Progenitor cell of endocrine pancreas (in vitro differentiated cells): ENCODE measurements at places on chromosomes 12 and 14.

GRCh38 chr12:111362687-111363475, 6.0 kb downstream of the PHETA1 start:
- no peak for DNase-seq

GRCh38 chr12:68800294-68800693, 7.7 kb upstream of the MDM2 start:
- DNase-seq: no peak

- DNase-seq: no peak
These were observed 3.0 kb downstream of the GZMB start for GRCh38 chr14:24630872-24631477.

- DNase-seq: no peak
These were observed 6.6 kb downstream of the NELL2 start for GRCh38 chr12:44869503-44869902.

GRCh38 chr12:91239481-91239880, 56.9 kb upstream of the DCN start:
- DNase-seq: no peak

DNA sequence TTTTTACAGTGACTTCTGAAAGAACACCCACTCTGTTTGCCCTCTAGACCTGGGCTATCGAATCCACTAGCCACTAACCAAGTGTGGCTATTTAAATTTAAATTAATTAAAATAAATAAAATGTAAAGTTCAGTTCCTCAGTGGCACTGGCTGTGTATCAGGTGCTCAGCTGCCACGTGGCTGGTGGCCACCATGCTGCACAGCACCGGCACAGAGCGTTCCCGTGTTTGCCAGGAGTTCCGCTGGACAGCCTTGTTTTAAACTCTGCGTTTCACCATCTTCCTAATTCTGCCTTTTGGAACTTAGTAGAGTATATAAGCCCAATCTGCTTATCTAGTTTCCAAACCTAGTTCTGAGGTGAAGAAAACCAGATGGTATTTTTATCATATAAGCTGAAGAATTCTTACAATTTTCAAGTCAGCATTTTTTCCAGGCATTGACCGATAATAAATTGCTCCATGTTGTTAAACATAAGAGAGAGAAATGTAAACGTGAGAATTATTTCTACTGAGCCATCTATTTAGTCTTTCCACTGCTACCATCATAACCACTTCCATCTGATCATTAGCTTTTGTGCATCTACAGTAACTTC, 339.0 kb downstream of the CACNA1C start:
- no peak for DNase-seq

DNA sequence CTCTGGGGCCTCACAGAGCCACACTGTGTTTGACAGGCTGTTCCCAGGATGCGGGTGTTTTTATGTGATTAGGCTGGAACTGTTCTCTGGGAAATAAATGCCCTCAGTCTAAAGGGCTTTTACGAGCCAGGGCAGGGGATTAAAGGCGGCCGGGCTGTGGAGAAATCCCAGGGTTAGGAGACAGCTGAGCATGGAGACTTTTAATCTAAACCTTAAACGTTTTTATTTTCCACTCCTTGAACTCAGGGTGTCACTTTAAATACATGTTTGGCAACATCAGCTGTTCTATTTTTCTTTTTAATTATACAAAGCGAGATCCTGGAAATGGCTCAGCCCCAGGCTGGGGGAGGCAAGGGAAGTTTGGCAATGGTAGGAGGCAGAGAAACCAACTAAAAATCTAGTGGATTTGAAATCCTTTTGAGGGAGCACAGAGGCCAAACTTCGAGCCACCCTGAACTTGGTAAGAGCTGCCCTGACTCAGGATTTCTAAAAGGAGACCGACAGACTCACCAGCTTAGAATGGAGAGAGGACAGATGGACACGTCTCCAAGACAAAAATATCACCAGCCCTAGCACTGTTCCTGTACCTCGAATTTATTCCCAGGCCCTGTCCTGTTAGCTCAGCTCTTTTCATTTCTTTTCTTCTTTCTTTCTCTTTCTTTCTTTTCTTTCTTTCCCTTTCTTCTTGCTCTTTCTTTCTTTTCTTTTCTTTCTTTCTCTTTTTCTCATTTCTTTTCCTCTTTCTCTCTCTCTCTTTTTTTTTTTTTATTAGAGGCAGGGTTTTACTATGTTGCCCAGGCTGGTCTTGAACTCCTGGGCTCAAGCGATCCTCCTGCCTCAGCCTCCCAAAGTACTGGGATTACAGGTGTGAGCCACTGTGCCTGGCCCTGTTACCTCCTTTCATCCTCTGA, 15.8 kb upstream of the ORAI1 start:
- DNase-seq: no peak

- no peak for DNase-seq
These were observed 16.7 kb downstream of the GRIN2B start for GRCh38 chr12:13964666-13965065.

DNA sequence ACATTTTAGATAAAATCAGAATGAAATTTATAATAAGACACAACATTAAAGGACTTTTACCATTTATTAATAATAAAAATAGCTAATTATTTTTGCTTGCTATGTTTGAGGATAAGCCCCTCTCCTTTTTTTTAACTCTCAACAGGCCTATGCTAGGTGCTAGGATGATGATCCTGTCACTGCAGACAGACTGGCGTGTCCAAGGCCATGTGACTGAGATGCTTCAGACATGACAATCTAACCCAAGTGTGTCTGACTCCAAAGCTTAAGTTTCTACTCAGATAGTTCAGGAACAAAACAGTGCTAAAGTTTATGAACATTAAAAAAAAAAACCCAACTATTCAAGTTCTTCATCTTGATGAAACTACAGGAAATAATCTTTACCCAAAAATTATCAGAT, 29.8 kb downstream of the PPP1R13B start:
- no peak for DNase-seq

DNA sequence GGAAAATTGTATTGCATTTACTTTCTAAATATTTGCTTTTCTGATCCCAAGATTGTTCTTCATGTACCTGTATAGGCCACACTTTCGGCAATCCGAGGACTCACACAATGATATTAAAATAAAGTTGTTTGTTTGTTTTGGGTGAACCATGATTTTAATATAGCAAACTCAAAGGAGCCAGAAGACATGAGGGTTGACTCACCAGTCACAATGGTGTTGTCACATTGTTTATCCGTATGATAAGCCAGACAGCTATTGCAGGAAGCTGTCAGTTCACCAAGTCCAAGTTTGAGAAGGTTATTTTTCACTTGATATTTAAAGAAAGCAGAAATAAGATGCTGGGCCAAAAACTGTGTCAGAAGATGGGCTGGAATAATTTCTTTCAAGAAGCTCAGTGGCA, 67.1 kb upstream of the CPM start:
- DNase-seq: no peak

DNA sequence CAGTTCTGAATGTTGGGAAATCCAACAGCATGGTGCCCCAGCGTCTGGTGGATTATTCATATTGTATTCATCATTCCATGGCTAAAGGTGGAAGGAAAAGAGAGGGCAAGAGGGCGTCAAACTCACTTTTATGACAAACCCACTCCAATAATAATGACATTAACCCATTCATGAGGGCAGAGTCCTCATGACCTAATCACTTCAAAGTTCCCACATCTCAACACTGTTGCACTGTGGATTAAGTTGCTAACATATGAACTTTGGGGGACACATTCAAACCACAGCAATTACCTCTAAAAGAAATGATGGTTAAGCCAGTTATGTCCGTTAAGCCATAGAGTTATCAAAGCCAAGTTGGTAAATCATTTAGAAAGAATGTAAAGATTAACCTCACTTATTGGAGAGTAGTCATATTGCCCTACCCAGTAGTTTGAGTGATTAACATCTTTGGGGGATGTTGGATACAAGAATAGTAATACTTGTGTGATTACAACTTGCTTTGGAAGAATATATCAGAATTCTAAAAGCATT, 212.4 kb upstream of the FLRT2 start:
- no peak for DNase-seq

DNA sequence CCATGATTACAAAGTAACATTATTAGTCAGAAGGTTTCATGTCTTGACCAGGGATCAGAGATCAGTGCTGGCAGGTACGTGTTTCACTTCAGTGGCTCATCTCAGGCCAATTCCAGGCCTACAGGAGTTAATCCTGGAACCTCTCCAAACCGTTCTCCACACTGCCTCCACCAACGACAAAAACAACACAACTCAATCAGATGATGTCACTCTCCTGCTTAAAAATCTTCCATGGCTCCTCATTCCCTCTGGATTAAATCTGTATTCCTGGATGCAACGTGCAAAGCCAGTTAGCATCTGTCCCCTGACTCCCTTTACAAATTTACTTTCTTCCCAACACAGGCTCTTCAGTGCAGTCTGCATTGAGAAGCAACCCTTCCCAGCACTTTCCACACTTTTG, 34.3 kb upstream of the TXNRD1 start:
- no peak for DNase-seq

GRCh38 chr14:95901054-95901453, 24.4 kb downstream of the TUNAR start:
- no peak for DNase-seq

DNA sequence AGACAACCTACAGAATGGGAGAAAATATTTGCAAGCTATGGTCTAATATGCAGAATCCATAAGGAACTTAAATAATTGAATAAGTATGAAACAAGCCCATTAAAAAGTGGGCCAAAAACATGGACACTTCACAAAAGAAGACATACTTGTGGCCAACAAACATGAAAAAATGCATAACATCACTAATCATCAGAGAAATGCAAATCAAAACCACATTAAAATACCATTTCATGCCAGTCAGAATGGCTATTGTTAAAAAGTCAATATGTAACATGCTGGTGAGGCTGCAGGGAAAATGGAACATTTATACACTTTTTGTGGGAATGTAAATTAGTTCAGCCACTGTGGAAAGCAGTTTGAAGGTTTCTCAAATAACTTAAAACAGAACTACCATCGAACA, 945.4 kb upstream of the FLRT2 start:
- DNase-seq: no peak

- DNase-seq: no peak
These were observed 49.7 kb downstream of the KIF21A start for GRCh38 chr12:39393179-39393578.

DNA sequence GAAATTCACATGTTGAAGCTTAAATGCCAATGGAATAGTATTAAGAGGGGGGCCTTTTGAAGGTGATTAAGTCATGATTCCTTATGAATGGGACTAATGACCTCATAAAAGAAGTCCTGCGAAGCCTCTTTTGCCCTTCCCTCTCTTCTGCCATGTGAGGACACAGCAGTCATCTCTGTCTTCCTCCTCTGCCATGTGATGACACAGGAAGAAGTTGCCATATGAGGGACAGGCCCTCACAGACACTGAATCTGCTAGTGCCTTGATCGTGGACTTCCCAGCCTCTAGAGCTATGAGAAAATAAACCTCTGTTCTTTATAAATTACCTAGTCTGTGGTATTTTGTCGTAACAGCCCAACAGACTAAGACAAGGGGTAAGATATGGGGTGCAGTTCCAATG, 100.7 kb downstream of the VCPKMT start:
- DNase-seq: no peak

GRCh38 chr12:96233168-96233567, 39.0 kb downstream of the ELK3 start:
- no peak for DNase-seq

GRCh38 chr12:81866081-81866480, 106.9 kb upstream of the PPFIA2 start:
- no peak for DNase-seq

GRCh38 chr14:50083467-50084337, 32.7 kb downstream of the VCPKMT start:
- DNase-seq: no peak

GRCh38 chr12:14283489-14284144, 81.9 kb upstream of the ATF7IP start:
- no peak for DNase-seq

DNA sequence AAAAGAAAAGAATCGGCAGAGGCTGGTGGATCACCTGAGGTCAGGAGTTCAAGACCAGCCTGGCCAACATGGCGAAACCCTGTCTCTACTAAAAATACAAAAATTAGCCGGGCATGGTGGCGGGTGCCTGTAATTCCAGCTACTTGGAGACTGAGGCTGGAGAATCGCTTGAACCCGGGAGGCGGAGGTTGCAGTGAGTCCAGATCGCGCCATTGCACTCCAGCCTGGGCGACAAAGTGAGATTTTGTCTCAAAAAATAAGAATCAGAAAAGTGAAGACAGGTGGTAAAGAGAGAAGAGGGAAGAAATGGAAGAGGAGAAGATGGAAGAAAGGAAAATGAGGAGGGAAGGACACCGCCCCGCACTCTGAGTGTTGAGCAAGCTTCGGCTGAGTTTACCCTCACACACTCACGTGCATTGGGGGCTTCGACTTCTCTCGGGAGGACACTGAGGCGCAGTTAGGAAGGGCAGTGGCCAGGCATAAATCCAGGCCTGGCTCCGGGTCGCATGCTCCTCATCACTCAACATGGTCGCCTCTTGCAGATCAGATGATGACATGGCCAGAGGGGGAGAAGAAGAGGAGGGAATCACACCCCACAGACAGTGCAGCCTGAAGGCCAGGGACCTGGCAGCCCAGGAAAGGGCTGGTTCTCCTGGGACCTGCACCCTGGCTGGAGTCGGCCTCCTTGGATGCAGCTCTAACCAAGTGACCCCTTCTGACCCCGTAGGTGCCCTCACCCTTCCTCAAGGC, 61.1 kb downstream of the PRMT8 start:
- DNase-seq: no peak

DNA sequence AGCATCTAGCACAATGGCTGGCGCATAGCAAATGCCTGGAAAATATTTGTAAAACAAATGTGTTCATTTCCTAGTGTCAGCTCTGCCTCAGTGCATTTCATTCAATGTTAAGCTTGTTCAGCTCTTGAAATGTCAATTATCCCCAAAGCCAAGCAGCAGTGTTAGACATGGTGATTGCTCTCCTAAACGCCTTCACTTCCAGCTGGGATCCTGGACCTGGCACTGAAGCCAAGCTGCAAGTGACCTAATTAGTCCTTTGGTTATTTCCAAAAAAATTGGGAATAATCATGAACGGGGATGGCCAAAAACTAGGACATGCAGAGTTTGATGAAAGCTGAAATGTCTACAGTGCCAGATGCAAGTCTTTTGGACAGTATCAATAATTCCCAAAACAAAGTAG, 54.9 kb upstream of the MDGA2 start:
- DNase-seq: no peak

- DNase-seq: no peak
These were observed 163.6 kb upstream of the DYRK2 start for GRCh38 chr12:67484791-67485480.

GRCh38 chr12:124901003-124901402, 13.4 kb downstream of the UBC start:
- DNase-seq: no peak

DNA sequence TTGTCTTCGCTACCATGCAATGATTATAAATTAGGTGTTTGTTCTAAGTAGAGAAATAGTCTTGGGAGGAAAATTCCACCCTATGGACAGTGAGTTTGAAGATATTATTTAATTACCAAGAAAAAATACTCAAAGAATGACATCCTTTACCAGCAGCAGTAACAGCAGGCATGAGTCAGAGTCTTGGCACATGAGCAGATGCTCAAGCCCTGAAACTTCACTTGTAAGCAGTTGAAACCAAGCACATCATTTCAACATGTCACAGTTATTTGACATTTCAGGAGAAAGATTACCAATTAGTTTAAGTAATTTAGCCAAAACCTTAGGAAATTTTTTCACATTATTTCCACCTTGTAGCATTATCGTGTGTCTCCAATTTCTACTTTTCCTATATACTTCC, 99.2 kb downstream of the C12orf50 start:
- no peak for DNase-seq

GRCh38 chr14:69586404-69586803, 11.7 kb upstream of the CCDC177 start:
- no peak for DNase-seq
